ENCODE measurements at places on chromosomes 1 and 21.

GRCh38 chr1:64043288-64043687, 160.1 kb upstream of the UBE2U start:
- peaks cover 10% of the 10 kb centered on the region for H3K27me3 ChIP-seq
- H3K27ac ChIP-seq, result no peak overlapping the region
- no peaks in the 10 kb centered on the region for H3K36me3 ChIP-seq
- no peak for DNase-seq
- H3K4me1 ChIP-seq, result no peaks in the 10 kb centered on the region

DNA sequence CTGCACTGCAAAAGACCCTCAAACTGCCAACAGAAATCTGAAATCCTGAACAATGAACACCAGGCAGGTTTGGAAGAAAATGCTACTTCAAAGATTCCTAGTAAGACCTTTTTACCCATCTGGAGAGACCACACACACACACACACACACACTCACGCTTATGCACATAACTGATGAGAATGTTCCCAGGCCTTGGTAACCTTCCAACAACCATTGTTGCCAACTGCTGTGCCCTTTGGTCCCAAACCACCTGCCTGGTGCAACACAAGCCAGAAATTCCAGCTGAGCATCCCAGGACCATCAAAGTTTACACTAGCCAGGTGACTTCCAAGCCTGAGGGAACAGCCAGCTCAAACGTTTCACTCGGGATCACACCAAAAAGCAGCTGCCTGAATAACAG, 56.9 kb downstream of the SEC16B start:
- peaks cover 3% of the 10 kb centered on the region for H3K27me3 ChIP-seq
- no peak for DNase-seq
- H3K4me1 ChIP-seq, result no peaks in the 10 kb centered on the region
- H3K4me3 ChIP-seq, result no peak overlapping the region

- H3K27me3 ChIP-seq, result no peaks in the 10 kb centered on the region
- no peak overlapping the region for H3K27ac ChIP-seq
- no peak for DNase-seq
- peaks cover 24% of the 10 kb centered on the region for H3K4me1 ChIP-seq
- H3K4me3 ChIP-seq, result peak overlapping the region; percentile 91
Measured at GRCh38 chr1:44777969-44778635, 2.8 kb downstream of the RPS8 start.

DNA sequence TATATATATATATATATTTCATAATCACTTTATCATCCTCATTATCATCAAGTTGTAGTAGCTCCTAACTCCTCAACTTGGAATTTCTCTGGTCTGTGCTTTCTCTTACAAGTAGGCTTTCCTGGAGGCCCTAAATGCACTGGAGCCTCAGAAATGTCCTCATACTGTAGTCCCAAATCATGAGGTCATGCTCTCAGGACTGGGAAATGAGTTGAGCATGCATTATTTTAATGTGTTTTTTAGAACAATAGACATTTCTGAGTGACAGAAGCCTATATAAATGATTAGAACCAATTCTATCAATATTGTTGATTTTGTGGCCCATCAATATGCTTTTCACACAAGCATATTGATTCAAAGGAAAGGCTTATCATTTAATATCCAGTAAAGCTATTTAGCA, 42.9 kb upstream of the C1orf105 start:
- DNase-seq, result no peak
- peaks cover 21% of the 10 kb centered on the region for H3K4me1 ChIP-seq
- peaks cover 11% of the 10 kb centered on the region for H3K36me3 ChIP-seq
- no peak overlapping the region for H3K27ac ChIP-seq
- no peak overlapping the region for H3K4me3 ChIP-seq

- H3K36me3 ChIP-seq, result no peaks in the 10 kb centered on the region
- H3K4me1 ChIP-seq, result peaks cover 2% of the 10 kb centered on the region
- H3K27ac ChIP-seq, result no peak overlapping the region
- H3K27me3 ChIP-seq, result no peaks in the 10 kb centered on the region
- no peak overlapping the region for H3K4me3 ChIP-seq
- no peak for DNase-seq
Measured at GRCh38 chr1:15014516-15014915, 139.0 kb upstream of the TMEM51 start.

All from activated naive CD8-positive, alpha-beta T cell treated with anti-CD3 and anti-CD28 coated beads, Interleukin-2, amount 10 ng/mL, durations not matched to agents 7 days and 5 days (primary cell).